ENCODE measurements at places on chromosomes 16 and 17. TPM values are rescaled to one million over a fixed set of nuclear protein-coding genes. Genes with fewer than 3 reads are reported as not detected.

DNA sequence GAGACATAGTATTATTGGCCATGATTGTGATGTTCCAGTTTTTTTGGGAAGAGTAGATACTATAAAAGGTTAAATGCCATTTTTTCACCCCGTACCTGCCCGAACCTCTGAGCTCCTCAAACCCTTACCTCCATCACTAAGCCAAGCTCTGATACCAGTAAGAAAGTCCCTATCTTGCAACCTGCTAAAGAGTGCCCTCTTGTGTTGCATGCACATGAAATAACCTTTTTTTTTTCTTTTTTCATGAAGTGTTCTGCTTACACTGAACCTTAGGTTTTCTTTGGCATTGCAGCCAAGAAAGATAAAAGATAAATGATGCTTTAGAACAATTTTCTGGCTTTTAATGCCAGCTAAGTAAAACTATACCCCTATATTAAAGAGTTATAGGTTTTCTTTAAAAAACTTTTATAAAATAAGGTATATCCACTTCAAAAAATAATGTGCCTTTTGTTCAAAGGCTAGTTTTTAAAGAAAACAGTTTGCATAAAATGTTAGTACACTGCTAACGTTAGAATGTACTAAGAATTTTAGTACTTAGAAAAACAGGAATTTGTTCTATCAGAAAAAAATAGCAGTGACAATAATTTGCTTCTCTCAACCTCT, 295.3 kb upstream of the PMFBP1 start:
- no peak for DNase-seq

DNA sequence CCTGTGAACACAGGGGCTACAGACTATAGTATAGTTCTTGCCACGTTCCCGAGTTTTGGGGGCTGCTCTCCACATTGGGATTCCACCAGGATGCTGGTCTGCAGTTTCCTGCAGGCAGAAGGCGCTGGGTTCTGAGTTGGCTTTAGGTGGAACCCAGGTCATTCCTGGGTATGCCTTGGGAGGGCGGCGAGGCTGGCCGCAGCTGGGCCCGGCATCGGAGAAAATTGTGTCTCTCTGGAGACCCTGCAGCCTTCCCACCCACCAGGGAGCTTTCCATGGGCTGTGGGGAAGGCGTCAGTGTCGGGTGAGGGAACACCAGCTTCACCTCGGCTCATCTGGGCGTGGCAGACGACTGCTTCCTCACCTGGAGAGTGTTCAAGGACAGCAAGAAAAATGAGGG, 183.6 kb downstream of the RAB11FIP4 start:
- DNase-seq: no peak

ENPP7 gene
- not detected for total RNA-seq

GRCh38 chr17:61519754-61520440, 67.7 kb downstream of the TBX4 start:
- DNase-seq: no peak

ZNF286A gene
- total RNA-seq: 14.9 TPM

GRCh38 chr16:15741207-15741871, 91.3 kb downstream of the NDE1 start:
- no peak for DNase-seq

DNA sequence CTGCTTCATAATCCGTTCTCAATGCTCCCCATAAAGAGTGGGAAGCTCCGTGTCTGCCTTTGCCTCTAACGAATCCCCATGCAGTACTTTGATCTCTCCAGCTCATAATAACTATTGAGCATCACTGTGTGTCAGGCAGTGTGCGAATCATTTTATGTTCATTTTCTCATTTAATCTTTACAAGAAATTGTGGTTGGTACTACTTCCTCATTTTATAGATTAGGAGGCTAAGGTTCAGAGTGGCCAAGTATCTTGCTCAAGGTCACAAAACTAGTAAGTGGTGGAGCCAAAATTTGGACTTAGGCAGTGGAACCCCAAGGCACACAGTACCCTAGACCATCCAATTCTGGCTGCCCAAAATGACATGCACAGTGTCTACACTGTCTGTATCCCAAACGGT, 44.8 kb downstream of the ABCC12 start:
- DNase-seq: no peak

All from T-helper 17 cell (primary cell).